Left ventricle myocardium superior (tissue), 1 donor: ENCODE measurements at places on chromosomes 7 and 10. TPM values are rescaled to one million over a fixed set of nuclear protein-coding genes. Genes with fewer than 3 reads are reported as not detected.

Gene ERVW-1
- not detected for total RNA-seq

Gene TSPAN15
- total RNA-seq, result 8.3 TPM

Gene CRHR2
- 0.22 TPM for total RNA-seq

DNA sequence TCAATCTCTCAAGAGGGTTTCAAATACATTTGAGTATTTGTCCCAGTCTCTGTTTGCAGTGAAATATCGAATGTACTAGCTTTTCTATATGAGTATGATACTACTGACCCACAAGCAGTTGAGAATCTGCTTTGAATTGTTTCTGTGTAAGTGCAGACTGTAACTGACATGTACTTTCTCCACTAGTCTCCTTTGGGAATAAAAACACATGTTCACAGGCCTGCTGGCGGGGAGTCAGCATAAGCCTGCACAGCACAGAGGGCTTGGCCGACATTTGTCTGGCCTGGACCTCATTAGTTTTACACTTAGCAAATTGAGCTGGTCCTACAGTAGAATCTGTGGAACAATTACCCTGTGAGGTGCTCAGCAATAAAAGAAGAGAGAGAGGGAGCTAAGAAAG lies 72.6 kb downstream of the ITGB8 start:
- DNase-seq, result peak; percentile 77

Gene GPR26
- total RNA-seq, result not detected

Gene HOXA1
- total RNA-seq, result not detected

DNA sequence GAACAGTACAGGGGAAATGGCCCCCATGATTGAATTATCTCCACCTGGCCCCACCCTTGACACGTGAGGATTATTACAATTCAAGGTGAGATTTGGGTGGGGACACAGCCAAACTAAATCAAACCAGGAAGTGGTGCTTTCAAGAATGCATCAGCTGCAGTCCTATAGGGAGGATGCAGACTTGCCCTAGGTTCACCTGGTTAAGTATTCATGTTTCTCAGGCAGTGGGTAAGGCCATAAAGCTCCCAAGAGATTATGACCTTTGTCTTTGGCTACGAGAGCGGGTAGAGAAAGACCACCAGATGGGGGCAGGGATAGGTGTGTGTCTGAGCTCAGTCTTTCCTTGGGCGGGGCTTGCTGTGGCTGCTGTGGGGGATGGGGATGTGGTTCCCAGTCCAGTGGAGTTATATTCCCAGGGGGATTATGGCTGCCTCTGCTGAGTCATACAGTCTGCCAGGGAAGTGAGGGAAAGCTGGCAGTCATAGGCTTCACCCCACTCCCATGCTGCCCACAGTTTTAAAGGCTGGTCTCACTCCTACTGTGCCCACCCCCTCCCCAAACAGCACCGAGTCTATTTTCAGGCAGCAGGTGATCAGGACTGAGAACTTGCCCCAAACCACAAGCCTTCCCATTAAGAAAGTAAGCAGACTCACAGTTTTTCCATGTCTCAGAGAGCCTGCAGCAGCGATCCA lies 8.4 kb upstream of the R3HCC1L start:
- no peak for DNase-seq

- DNase-seq, result no peak
These were observed 161.3 kb downstream of the DYNC1I1 start for GRCh38 chr7:95933618-95934017.

- DNase-seq, result no peak
These were observed 86.1 kb downstream of the LRRTM3 start for GRCh38 chr10:67011981-67012380.

DNA sequence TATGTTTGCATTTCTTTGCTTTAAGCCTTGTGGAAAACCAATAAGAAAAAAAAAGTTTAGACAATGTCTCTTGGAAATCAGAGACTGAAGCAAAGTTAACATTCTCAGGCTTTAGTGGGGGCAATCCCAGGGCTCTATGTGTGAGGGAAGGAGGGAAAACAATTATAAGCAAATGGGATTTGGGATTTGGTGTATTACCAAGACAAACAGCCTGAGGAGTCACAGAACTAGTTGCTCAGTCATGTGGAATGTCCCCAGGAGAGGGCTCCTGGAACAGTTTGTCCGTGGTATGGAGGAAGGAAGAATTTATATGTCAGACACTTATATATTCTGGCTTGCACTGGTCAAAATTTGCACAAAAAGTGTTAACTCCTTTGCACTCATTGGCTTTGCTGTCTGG lies 562.9 kb upstream of the TPK1 start:
- no peak for DNase-seq

DNA sequence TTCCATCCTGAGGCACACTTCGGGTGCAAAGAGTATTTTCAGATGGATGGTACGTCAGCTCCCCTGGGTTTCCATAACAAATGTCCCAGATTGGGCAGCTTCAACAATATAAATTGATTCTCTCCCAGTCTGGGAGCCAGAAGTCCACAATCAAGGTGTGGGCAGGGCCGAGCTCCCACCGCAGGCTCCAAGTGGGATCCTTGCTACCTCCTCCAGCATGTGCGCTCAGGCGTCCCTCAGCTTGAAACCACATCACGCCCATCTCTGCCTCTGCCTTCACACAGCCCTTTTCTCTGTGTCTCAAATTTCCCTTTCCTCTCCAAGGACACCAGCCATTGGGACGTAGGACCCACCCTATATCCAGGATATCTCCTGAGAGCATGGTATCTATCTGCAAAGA lies 153.5 kb downstream of the DIP2C start:
- DNase-seq, result no peak

DNA sequence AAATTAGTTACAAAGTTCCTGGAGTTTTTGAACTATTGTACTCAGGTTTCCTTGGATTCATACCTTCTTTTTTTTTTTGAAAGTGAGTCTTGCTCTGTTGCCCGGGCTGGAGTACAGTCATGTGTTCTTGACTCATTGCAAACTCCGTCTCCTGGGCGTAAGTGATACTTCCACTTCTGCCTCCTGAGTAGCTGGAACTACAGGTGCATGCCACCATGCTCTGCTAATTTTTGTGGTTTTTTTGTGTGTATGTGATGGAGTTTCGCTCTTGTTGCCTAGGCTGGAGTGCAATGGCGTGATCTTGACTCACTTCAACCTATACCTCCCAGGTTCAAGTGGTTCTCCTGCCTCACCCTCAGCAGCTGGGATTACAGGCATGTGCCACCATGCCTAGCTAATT lies 22.3 kb downstream of the MCM10 start:
- no peak for DNase-seq

Gene CASP2
- total RNA-seq, result 12.6 TPM

Gene SH2D4B
- not detected for total RNA-seq
